T-helper 2 cell (primary cell): ENCODE measurements at places on chromosomes 6 and 20.

GRCh38 chr20:35616465-35617396 is 1.1 kb downstream of the SPAG4 start:
- DNase-seq, result peak; percentile 51

- DNase-seq, result no peak
Observed at GRCh38 chr20:13718171-13718570, 66.5 kb downstream of the ESF1 start.

DNA sequence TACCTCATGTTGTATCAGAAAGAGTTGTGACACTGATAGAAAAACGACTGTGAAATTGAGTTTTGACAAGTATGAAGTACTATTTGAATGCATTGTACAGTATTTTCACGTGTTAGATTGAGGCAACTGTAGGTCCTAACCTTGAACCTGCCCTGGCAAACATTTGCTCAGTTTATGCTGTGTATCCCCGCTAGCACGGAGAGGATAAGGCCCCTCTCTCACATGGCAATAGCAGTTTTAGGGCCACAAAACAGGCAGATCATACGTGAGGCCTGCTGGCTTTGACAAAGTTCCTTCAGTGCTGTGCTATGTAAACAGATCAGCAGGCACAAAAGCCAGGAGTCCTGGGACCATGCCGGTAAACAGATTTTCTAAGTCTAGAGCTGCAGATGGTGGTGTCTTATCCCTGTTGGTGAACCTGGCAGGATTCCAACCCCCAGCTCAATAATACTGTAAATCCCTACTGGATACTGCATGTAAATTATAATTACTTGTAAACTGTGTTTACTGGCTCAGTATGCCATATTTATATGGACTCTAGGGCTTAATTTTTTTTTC is 23.8 kb upstream of the FAM217A start:
- no peak for DNase-seq

GRCh38 chr6:113995634-113996033 is 24.7 kb upstream of the HDAC2 start:
- no peak for DNase-seq

DNA sequence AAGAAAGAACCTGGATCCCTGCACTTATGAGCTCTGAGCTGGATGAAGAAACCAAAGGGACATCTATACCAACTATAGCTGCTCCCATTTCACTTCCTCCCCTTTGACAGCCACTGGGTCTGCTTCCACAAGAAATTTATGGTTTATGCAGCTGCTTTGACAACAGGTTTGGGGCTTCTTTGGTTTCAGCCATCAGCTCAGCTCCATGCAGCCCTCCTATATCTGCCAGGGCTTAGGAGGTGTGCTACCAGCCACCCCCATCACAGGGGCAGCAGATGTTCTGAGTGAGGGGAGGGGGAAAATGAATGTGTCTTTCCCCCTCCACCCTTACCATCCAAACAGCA is 29.2 kb upstream of the PKHD1 start:
- no peak for DNase-seq

DNA sequence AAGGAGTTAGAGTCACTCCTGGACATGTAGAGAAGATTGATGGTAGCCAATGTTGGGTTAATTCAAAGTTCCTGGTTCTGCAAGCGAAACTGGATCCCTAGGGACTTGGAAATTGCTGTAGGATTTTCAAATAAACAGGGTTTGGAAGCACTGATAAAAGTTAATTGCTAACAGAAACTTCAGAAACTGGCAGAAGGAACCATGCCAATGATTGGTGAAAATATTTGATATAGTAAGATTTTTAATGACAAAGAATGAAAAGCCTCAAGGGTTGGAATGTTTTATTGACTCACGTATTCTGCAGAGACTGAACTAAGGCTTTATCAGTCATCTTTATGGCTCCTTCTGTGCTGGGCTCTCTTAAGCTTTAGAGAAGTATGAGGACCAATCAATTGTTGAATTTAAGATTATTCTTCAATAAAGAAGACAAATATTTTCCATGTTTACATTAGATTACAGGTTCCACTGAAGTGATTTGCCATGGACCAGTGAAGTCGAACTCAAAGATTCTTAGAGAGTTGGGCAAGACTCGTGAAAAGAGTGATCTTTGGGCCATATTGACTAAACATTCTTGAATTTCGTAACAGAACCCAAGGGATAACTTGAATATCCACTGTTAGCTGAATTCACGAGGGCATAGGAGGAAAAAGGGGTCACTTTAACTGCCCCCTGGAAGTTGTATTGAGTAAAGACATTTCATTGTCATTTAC is 371.4 kb downstream of the HDGFL1 start:
- DNase-seq, result no peak

DNA sequence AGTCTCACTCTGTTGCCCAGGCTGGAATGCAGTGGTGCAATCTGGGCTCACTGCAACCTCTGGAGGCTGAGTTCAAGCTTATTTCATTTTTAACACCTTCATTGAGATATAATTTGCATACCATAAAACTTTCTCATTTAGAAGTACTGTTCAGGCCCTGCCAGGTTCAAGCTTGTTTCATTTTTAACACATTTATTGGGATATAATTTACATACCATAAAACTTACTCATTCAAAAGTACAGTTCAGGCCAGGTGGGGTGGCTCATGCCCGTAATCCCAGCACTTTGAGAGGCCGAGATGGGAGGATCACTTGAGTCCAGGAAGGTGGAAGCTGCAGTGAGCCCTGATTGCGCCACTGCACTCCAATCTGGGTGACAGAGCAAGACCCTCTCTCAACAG is 5.5 kb downstream of the OR2B6 start:
- no peak for DNase-seq

DNA sequence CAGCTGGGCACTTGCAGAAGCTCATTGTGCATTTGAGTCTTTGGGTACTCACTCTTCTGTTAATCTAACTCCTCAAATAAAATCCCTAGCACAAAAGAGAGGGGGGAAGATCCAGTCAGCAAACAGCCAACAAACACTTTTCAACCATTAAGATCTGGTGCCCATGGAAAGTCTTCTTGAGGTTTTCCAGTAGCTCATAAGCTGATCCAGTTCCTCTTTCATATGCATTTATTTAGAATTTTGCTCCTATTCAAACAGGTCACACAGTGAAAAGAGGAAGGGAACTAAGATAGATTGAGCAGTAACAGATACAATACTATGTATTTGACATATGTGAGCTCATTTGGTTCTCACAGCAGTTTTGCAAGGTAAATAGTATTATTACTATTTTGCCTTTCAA is 38.6 kb downstream of the HLA-DPB1 start:
- DNase-seq, result no peak

DNA sequence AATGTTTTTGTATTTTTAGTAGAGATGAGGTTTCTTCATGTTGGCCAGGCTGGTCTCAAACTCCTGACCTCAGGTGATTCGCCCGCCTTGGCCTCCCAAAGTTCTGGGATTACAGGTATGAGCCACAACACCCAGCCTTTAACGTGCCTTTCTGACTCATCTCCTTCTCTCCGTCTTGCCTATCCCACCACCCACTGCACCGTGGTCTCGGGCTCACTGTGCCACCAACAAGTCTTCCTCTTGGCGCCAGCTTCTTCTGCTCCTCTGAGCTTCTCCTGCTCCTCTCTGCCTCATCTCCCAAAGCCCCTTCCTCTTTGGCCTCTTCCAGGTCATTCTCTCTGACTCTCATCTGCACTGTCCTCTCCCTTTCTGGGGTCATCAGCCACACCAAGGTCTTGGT is 41.0 kb downstream of the TMEM242 start:
- no peak for DNase-seq

- no peak for DNase-seq
Observed at GRCh38 chr20:53786071-53786444, 192.4 kb upstream of the ZNF217 start.

- DNase-seq, result no peak
Observed at GRCh38 chr6:162443101-162443500, 284.5 kb downstream of the PRKN start.

DNA sequence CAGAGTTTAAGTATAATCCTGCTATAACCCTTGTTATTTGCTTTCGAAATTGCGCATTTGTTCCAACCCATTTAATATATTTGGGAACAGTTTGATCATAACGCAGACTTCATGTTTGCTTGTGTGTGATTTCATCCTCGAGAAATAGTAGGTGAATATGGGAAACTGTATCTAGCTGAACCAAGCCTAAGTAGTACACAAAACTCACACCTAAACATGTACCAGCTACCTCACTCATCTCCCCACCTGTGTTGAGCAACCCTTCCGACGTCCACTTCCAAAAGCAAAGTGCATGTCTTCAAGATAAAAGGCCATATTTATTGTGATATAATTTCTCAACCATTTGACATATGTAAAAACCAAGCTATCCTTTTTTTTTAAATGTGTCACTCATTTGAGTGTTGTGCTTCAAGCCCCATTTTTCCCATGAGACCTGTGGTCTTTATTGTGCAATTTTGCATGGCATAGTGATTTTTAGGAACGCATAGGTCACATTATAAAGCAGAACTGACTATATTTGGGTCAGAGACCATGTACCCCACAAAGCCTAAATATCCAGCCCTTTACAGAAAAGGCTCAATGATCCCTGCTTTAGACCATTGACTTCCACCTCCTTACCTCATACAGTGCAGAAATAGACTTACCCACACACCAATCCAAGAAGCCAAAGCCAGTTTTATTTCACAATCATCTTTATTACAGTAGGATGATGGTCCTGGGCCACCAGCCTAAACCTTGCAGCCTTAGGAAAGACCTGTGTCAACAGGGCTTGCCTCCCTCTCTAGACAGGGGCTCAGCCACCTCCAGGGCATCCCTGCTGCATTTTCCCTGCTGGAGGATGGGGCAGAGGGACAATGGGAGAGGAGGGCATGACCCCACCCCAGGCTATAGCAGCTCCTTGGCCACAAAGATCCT is 7.1 kb downstream of the CCND3 start:
- DNase-seq, result no peak

DNA sequence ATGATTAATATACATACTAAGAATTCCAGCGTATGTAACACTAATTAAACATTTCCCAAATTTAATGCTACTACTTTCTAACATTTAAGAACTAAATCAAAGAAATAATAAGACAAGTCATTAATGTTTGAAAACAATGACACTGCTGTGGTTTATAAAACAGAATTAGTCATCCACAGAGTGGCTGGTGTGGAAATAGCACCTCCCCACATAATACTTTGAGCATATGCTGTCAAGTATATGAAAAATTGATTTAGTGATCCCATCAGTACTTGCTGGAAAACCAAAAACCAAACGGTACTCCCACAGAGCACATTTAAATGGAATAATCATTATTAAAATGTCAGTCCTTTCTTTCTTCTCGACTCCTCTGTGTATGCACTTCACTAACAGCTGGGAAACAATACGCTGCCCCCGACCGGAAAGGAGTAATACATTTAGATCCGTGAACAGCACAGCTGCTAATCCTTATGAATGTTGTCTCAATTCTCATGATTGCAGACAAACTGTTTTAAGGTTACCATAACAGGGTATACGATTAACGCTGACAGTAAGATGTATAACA is 78.4 kb downstream of the PREP start:
- DNase-seq, result no peak

- DNase-seq, result no peak
Observed at GRCh38 chr6:98904096-98904495, 43.6 kb downstream of the FBXL4 start.

GRCh38 chr6:159727717-159728445 is 575 bp downstream of the WTAP start:
- DNase-seq, result no peak

DNA sequence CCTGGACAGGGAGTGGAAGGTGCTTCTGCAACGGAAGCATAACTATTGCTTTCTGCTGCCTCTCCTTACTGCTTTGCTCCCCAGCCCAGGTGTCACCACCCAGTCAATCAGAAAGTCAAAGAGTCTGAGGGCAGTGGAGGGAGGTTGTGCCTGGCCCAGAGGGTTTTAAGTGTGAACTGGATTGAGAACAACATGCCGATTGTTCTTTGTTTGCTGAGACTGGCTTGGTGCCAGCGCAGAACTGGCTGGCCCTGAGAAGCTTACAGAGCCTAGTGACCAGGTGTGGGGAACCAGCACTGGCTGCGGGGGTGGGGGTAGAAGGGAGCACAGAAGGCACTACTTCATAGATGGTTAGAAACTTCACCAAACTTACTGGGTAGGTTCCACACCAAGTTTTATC is 31.1 kb upstream of the ENPP4 start:
- DNase-seq, result no peak

DNA sequence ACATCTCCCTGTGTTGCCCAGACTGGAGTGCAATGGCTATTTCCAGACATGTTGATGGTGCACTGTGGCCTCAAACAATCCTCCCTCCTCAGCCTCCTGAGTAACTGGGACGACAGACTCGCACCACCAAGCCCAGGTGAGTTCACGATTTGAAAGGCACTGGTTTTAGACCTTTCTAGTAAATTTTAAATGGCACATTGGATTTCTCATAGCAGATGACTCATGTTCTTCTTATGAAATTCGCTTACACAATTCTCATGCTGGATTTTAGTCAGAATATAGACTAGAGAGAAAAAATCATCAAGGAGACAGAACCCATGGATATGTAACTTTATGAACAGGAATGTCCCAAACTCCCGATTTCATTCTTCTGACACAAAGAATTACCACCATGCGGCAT is 18.1 kb upstream of the PXDC1 start:
- DNase-seq, result no peak

DNA sequence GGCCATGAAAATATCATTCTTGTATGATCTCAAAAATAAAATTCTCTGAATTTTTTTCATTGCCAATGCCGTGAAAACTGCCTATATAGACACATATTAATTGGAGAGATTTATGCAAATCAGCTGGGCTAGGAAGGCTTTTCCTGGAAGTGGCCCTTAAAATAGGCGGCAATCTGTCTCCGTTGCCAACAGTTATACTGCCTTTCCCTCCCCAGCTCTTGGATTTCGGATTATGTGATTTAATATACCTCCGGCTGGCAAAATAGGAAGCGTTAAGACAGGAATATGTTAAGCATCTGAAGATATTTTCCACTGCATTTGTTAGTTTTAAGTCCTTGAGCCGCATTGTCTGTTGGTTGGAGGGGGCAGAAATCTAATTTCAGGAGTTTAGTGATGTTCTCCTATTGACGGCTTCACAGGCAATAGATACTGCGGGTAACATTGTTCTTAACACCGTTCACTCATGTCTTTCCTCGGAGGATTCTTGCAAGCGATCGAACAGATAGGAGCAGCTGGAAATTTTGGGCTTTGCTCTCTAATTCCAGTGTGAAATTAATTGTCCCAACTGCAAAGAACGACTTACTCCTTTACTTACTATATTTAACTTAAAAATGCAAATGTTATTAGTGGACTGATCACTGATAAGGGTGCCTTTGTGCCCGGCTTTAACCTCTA is 113.3 kb downstream of the LINC00237 start:
- no peak for DNase-seq

GRCh38 chr6:38209371-38210260 is 390.1 kb downstream of the ZFAND3 start:
- peak; percentile 31 for DNase-seq

- no peak for DNase-seq
Observed at GRCh38 chr6:27558028-27558724, 85.3 kb upstream of the ZNF184 start.

- DNase-seq, result no peak
Observed at GRCh38 chr6:95866732-95867131, 149.0 kb upstream of the FUT9 start.
